ENCODE measurements at places on chromosomes 12 and 14.

DNA sequence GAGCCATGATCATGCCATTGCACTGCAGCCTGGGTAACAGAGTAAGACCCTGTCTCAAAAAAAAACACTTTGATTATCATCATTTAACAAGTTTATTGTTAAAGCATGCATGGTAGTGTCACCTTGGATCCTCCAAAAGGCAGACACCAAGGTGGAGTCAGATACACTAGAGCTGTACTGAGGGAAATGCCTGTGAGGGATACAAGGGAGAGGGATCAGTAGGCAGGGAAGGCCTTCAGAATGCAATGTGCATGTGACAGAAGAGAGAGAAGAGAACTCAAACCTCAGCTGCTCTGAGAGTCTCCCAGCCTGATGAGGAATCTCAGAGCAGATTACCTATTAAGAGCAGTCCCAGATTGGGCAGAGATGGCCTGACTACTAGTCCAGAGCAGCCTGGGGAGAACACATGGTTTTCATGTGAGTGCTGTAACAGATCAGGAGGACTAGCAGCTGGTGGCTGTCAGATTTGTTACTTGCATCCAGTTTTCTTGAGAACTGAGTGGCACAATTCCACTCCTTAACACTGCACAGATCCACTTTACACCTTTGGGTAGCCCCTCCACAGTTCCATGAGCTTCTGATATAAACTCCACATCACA, 38.0 kb upstream of the A2ML1 start:
- DNase-seq, result no peak

DNA sequence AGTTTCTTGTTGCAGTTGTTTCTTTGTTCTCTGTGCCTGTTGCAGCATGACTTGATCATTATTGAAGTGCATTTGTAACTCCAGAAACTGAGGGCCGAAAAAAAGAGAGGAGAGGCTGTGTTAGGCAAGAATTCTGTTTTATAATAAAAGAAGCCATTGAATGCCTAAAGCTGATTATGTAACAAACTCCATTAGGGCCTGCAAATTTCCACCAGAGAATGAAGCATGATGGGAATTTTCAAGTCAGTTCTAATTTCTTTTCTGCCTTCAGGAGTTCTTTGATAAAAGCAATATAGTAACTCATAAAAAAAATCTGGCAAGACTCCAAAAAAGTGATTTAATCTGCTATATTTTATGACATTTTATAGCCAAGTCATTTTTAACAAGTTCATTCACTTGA, 156.7 kb upstream of the RASSF8 start:
- DNase-seq, result no peak

GRCh38 chr12:45626965-45627364, 102.5 kb upstream of the ARID2 start:
- no peak for DNase-seq

- no peak for DNase-seq
Measured at GRCh38 chr14:53716578-53716977, 240.0 kb downstream of the BMP4 start.

GRCh38 chr12:19002216-19002615, 127.3 kb upstream of the PLEKHA5 start:
- DNase-seq, result no peak

DNA sequence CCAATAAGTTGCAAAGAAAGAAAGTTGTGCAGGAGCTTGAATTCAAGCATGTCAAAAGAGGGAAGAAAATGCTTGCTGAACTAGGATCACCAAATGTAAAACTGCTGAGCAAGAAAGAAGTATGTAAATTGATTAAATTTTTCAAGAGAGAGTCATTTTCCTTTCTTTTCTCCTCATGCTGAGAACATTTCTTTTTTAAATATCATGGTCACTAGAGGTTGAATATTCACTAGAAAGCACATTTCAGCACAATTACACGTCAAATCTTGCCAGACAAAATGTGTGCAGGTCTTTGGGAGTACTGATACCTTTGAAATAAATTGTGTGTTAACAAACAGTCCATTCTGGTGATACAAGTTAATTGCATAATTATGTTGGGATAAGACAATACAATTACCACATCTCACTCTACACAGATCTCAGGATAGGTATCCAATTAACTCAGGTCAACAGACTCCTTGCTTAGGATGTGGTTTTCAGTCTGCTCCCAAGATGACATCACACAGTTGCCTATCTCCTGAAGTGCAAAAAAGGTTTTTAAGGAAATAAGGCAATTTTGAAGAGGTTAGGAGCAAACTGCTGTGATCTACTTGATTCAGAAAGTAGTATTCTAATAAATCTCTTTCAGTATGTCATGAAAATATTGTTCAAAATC, 862.2 kb downstream of the RPS29 start:
- no peak for DNase-seq

GRCh38 chr12:123046431-123046830, 66.0 kb downstream of the ARL6IP4 start:
- no peak for DNase-seq

DNA sequence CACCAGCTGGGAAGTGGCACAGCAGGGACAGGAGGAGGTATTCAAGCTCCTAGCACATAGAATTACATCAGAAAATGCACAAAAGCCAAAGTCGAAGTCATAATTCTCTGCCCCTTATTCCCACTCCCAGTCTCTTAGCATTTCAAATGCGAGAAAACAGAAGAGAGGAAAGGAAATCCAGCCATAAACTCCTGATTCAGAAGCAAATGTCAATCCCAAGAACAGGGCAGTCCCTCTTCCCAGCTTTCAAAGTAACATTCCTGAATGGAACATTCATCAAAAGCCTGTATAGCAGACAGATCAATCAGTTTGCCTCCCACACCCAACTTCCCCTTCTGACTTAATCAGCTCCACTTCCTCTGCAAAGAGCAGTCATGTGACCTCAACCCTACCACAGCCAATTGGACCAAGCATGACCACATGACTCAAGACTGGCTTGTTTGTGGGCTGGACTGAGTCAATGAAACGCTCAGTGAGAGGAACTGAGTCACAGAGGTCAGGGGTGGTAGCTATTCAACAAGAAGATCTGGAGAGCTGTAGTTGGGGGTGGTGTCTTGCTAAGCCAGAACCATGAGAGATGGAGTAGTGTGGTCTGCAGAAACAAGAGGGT, 41.4 kb upstream of the TUNAR start:
- no peak for DNase-seq

DNA sequence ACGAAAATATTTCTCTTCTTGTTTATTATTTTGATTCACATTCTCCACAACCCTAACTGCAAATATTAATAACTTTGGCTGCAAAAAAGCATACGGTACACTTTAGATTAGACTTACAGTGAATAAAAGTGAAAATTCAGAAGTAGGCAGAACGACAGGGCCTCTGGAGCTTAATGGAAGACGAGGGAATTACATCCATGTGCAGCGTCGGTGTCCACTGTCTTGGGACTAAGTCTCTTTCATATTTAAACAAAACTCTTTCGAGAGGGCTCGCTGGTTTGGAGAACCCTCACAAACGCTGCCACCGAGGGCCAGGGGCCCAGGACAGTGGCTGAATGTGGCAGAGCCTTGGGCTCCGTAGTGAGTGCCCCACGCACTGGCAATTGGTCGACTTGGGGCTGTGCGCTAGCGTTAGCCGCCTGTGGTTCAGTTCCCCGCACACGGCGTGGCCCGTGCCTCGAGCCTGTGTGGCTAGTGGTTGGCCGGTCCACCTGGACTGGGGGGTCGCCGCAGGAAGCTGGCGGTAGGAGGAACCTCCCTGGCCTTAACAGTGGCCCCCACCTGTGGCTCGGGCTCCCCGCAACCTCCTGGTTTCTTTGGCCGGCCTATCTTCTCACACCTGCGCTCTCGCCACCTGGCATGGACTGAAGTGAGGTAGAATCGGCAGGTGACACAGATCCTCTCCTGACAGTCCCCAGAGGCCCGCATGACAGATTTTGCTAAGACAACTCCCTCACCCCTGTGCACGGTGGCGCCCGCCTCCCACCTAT, 739 bp upstream of the PAX9 start:
- no peak for DNase-seq

DNA sequence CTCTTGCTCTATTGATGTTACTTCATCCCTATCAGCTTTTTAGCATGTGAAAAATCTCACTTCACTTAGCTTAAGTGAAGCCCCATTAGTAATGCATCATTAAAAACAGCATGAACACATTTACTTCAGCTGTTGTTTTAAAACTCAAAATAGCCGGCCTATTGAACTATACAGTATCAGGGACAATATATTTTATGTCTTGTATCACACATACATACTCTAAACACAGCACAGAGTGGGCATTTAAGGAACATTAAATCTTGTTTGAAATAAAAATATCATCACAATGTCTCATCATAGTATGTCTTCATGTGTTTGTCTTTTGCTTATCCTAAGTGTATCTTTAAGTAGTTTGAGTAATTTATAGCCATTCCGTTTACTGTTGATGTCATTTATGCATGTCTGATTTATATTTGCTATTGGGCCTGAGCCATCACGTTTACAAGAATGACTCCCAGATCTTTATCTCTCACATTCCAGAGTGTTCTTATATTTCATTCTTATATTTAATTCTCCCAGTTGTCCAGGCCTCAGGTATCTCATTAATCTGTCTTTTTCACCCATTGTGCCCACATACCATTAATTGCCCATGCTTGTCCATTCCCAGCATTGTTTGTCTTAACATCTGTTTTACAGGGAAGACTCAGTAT, 57.5 kb downstream of the ARHGAP5 start:
- no peak for DNase-seq

- DNase-seq, result no peak
Measured at GRCh38 chr12:122981587-122982476, 1.4 kb downstream of the ARL6IP4 start.

- no peak for DNase-seq
Measured at GRCh38 chr14:75229661-75230139, 48.9 kb upstream of the FOS start.

DNA sequence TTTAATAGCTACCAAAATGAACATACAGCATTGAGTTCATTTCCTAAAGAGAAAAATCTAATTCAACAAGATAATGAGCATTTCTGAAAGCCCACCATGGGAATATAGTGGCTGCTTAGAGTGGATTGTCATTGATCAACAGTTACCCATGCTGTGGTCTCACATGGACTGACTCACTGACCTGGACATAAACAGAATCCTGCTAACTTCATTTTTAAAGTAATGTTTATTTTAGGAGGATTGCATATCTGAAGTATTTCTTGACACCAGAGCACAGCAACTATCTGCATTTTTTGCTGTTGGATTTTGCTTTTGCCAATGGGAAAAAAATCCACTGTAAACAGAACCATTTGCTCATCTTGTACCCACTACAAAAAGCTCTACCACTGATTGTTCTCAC, 71.7 kb downstream of the KCNC2 start:
- no peak for DNase-seq

DNA sequence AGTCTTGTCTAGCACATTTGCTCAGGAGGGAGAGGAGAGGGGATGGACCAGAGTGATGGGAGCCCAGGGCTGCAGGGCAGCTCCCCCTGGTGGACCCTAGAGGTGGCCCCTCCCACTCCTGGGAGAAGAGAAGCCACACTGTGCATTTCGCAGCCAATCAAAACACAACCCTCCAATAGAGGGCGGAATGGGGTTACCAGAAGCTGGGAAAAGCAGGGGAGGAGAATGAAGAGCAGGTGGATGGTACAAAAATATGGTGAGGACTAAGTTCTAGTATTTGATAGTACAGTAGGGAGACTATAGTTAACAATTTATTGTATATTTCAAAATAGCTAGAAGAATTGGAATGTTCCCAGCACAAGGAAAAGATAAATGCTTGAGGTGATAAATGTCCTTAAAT, 23.6 kb downstream of the VASH1 start:
- no peak for DNase-seq

GRCh38 chr12:9598363-9598762, 9.4 kb downstream of the KLRB1 start:
- no peak for DNase-seq

DNA sequence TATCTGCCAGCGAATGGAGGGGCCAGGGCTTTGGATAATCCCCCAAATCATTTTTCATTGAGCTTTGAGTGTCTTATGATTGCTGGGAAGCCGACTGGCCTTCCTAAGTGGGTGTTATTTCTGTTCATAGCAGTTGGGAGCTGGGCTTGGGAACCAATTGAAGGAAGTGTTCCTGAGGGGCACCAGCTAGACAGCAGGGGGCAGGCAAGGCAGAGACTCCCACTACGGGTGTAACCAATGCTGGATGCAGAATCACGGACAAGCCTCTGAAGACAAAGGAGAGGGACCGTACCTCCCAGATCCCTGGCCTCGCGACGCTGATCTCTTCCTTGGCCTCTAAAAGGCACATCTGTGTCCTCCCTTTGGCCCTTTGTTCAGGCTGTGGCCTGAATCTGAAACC, 149.0 kb upstream of the PRMT8 start:
- no peak for DNase-seq

- no peak for DNase-seq
Measured at GRCh38 chr14:34354556-34354955, 107.5 kb downstream of the SPTSSA start.

DNA sequence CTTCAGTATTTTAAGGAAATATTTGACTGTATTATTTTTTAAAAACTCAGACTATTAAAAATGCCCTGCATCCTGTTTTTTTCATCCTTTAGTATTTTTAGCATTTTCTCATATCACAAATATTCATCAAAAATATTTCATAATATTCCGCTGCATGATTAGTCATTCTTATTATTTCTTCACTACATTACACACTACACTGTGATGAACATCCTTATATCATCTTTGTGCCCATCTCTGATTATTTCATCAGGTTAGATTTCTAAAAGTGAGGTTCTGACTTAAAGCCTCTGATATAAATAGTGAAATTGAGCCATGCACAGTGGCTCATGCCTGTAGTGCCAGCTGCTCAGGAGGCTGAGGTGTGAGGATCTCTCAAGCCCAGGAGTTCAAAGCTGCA, 8.1 kb downstream of the COCH start:
- DNase-seq, result no peak

- no peak for DNase-seq
Measured at GRCh38 chr12:66354291-66354690, 52.0 kb downstream of the HELB start.

DNA sequence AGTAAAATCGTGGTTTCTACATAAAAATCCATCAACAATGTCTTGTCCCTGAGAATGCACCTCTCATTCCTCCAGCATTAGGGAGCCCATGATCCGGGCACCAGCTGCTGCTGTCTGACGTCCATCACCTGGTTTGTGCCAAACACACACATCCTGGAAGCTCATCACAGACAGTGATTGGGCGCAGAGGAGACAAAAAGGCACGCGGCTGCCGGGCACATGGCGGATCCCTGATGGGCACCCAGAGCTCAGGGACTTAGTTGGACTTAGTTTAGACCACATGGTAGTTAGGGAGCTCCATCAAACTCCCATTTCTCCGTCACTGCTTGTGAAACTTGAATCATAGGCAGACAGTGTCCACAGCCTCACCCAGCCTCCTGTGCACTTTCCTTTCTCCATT, 1059.3 kb downstream of the TMEM121 start:
- no peak for DNase-seq

DNA sequence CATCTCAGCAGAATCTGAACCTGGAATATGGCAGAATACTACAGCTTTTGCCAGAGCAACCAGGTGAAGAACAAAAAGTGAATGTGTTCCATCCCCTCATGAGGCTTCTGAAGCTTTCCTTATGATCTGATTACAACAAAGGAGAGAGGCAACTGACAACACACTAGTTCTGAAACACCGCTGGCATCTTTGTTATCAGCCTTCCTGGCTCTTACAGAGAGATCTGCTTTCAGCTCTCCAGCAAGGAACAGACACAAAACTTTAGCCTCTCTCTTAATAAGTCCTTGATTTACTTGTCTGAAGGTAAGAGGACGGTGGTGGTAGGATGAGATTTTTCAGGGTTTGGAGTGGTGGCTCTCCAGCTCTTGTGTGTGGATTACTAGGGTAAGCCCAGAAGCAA, 227.0 kb downstream of the PPM1H start:
- DNase-seq, result no peak

Measured in cortex of kidney (tissue), 1 donor.